ENCODE measurements at places on chromosomes 4 and X.

- no peak for DNase-seq
Observed at GRCh38 chrX:153774576-153775292, 6.1 kb upstream of the SRPK3 start.

GRCh38 chr4:109910256-109910655 is 2.4 kb upstream of the EGF start:
- DNase-seq: no peak

DNA sequence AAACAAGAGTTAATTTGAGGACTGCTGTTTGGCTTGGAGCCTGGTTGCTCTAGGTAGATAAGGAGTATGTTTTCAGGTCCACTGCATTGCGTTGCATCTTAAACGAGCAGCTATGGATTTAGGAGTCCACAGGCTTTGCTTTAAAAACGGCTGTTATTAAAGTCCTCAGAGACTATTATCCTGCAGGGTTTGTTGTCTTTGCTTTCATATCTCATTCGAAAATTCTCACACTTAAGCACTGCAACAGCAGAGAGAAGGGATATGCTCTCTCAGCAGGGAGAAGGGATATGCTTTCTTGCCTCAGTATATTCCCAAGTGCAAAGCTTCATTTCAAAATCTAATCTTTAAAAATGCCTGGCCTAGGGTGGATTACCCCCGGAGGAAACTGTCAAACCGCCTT is 444.7 kb upstream of the FTHL17 start:
- DNase-seq: no peak

- no peak for DNase-seq
Observed at GRCh38 chr4:189092581-189092980, 848.1 kb upstream of the FRG1 start.

GRCh38 chr4:177128306-177128705 is 181.4 kb upstream of the NEIL3 start:
- no peak for DNase-seq

DNA sequence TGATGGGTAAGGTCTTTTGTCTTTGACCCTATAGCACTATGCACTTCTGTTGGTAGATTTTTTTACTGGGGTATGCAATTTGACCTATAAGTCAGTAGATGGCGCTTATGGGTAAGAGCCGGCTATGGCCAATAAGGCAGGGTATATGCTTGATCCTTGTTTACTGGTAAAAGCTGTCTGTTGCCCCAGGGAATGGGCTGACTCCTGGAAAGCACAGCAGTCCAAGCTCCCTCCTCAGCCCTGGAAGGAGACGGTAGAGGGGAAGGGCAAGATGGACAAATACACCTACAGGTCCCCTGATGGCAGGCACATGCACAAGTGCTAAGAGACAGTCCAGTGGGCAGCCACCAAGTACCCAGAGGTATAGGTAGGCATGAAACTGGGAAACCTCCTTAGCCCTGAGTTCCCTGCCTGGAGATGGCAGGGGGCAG is 63.7 kb downstream of the ADAMTS3 start:
- no peak for DNase-seq

DNA sequence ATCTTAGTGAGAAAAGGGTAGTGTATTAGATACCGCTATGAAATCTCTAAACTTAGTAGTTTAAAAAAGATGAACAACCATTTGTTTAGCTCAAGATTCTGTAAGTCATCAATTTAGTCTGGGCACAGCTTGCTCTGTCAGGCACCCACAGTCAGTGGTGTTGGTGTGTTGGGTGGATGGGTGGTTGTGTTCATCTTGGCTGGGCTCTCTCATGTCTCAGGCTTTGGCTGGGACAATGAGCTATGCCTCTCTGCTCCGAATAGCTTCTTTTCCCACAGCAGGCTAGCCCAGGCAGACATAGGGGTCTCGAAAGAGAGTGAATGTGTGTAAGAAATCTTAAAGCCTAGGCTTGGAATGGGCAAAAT is 127.0 kb upstream of the GATB start:
- DNase-seq: no peak

All from frontal cortex (tissue), 4 donors.